ENCODE measurements at places on chromosomes 12 and 14. TPM values are rescaled to one million over a fixed set of nuclear protein-coding genes. Genes with fewer than 3 reads are reported as not detected.

OTOGL gene
- total RNA-seq = 1.4 TPM

CORO1C gene
- 159 TPM for total RNA-seq

PGF gene
- 395 TPM for total RNA-seq

FOXA1 gene
- 0.09 TPM for total RNA-seq

SPIC gene
- not detected for total RNA-seq

FAM90A1 gene
- not detected for total RNA-seq

KRT5 gene
- total RNA-seq = 0.28 TPM

SERPINA5 gene
- 1.2 TPM for total RNA-seq

RIPK3 gene
- total RNA-seq = 3.5 TPM

AKAP5 gene
- 0.36 TPM for total RNA-seq

PPM1H gene
- total RNA-seq = 3.8 TPM

TAS2R7 gene
- total RNA-seq = not detected

All from endothelial cell of coronary artery (primary cell).